Midbrain (tissue), 1 donor: ENCODE measurements at places on chromosomes 1 and 21.

GRCh38 chr1:10687251-10687651 is 109.2 kb downstream of the CASZ1 start:
- DNase-seq, result no peak

DNA sequence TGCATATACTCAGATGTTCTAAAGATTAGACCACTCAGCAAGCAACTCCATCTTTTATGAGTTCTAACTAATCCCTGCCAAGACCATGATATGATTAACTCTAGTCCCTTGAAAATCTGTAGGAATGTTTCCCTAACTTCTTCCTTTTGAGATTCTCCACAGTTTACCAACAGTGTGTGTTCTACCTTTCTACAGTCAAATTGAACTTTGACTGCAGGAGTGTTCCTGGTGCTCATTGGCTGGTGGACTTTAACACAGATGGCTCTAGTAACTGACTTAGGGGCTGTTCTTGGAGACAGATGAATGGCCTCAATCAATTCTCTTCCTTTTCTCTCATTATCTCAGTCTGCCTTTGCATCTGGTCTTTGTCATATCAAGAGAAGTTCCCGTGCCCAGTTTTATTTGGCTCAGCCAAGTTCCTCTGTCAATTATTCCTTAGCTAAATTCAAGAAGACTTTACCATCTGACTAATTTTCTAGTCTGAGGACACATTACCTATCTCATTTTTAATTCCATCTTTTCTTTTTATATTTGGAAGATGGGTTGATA is 643.9 kb upstream of the CAMK1G start:
- no peak for DNase-seq

DNA sequence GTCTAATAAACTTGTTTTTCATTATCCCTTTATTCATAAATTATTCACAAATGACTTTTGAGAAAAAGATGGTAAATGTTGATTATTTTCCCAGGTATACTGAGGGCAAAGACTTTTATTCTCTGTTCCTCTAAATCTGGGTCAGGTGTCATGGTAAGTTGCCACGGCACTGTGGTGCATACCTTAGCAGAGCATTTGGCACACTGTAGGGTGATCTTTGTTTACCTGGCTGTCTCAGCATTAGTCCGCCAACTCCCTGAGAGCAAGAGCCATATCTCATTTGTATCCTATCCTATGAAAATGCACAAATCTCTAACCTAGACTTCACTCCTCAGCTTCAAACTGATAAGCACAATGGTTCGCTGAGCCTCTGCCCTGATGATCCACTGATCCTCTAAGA is 24.9 kb downstream of the GDAP2 start:
- no peak for DNase-seq

DNA sequence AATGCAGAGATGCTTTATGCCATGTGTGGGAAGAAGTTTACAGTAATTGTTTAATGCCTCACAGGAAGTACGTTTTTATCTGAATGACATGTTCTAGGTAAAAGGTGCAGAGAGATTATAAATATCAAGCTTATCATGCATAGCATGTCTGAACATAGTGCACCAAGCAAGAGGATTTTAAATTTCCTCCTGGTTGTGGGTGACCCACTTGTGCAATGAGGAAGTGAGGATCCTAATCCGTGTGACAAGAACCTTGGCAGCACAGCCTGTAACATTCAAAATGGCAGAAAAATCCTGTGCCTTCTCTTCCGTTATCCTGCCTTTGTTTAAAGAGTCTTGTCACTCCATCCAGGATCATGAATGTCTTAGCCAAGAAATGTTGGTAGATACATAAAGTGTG is 75.6 kb downstream of the PLA2G4A start:
- no peak for DNase-seq

- no peak for DNase-seq
Measured at GRCh38 chr21:17488620-17489019, 24.2 kb upstream of the CXADR start.

DNA sequence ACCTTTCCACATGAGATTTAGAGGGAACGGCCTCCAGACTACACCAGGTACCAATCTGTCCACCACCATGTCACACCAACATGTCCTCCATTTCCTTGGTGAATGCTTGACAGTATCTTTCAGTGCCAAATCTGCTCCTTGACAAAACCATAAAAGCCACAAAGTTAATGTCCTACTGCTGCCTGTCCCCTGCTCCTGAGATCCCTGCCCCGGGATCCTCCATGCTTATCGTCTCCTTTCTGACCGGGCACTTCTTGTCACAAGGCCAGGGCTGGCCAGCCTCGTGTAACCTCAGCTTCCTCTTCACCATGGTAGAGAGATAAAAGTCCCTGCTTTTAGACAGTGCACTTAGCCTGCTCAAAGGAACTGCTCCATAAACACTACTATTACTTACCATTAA is 136.2 kb downstream of the NAV1 start:
- DNase-seq, result no peak

- peak; percentile 15 for DNase-seq
Measured at GRCh38 chr1:180505732-180506335, 3.5 kb upstream of the ACBD6 start.

DNA sequence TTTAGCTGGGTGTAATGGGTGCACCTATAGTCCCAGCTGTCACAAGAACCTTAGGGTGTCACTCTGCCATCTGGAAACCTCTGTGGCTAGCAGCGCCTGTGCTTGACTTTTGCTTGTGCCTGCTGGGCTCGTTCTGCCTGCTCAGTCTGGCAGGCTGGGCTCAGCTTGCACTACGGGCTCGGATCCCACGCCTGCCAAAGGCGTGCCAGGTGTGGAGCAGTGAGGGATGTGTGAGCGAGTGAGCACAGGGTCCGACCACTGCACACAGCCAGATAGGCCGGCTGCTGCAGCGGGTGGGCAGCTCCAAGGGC is 2.8 kb upstream of the LSM10 start:
- no peak for DNase-seq

DNA sequence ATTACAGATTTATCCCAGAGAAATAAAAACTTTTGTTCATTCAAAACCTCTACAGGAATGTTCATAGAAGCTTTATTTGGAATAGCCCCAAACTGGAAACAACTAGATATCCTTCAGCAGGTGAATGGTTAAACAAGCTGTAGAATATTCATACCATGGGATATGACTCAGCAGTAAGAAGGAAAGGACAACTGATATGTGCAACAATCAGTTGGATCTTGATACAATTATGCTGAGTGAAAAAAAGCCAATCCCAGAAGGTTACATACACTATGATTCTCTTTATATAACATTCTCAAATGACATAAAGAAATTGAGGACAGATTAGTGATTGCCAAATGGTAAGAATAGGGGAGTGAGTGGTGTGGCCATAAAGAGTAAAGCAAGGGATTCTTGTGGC is 376.7 kb downstream of the S1PR1 start:
- no peak for DNase-seq

GRCh38 chr1:182768963-182769362 is 20.6 kb upstream of the NPL start:
- no peak for DNase-seq

DNA sequence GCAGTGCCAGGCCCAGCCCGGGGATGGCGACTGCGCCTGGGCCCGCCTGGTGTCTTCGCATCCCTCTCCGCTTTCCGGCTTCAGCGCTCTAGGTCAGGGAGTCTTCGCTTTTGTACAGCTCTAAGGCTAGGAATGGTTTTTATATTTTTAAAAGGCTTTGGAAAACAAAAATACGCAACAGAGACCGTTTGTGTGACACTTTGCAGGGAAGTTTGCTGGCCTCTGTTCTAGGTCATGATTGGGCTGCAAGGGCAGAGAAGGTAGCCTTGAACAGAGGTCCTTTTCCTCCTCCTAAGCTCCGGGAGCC is 719 bp downstream of the SOD1 start:
- DNase-seq, result peak; percentile 62

DNA sequence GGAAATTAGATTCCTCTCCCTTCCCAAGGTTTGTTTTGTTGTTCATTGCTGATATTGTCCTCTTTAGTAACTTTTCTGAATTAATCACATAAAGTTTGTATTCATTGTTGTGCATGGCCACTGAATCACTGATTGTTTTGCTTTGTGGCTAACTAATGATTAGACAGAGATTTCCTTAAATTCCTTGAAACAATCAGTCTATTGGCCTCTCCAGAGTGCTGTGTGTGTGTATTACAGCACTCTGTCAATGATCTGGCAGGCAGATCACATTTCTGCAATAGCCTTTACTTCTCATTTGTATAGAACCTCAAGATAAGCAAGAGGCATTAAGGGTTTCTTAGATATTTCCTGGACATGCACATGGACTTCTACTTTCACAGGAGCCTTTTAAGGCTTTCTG is 78.6 kb downstream of the DUSP10 start:
- DNase-seq, result no peak

- no peak for DNase-seq
Measured at GRCh38 chr1:171345536-171345935, 31.6 kb downstream of the FMO4 start.

- no peak for DNase-seq
Measured at GRCh38 chr1:33111965-33112364, 31.0 kb downstream of the AZIN2 start.

GRCh38 chr1:200029822-200030152 is 2.3 kb downstream of the NR5A2 start:
- no peak for DNase-seq

DNA sequence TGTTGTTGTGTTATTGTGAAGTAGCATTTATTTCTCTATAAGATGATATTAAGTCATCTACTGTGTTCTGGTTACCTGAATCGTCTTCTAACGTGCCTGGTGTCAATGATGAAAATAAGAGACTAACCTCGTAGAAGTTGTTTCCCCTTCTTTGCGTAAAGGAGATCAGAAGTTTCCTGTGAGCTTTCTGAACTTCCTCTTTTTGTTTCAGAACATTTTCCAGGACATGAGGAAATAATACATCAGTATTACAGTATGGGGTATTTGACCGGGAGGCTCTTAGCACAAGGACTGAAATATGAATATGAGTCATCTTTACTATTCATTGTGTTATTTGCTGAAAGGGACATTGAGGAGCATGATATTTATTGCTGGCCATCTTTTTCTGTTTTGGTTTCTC is 1.3 kb downstream of the ST6GALNAC3 start:
- peak; percentile 37 for DNase-seq
